ENCODE measurements at places on chromosomes 2 and 18. TPM values are rescaled to one million over a fixed set of nuclear protein-coding genes. Genes with fewer than 3 reads are reported as not detected.

TMEM169 gene
- total RNA-seq, result 0.55 TPM

DNA sequence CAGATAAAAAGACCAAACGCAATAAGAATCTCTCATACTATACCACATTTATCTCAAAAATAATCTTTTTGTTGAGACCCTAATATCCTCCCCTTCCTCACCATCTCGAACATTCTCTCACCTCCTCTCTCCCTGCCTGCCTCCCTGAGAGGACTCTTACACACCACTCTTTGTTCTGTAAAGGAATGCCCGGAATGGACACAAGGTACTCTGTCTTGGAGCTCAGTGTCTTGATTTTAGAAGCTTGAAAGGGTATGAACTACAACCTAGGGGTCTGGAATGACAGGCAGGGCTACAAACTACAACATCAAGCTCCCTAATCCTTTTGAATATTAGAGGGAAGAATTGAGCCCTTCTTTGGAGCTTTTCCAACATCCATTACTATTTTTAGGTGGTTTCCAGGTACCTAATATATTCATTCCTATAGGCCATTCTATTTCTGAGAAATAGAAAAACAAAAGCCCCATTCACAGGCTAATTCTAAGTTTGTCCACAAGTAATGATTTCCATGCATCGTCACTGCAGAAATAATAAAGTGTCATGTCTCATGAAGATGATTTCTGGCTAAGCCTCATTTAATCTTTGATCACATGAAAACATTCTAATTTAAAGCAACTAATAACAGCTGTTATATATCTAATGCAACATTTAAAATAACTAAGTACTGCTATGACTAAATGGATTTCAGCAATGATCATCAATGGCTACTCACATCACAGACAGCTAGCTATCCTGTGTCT is 60.6 kb downstream of the LRP2 start:
- H3K27me3 ChIP-seq, result no peaks in the 10 kb centered on the region
- no peaks in the 10 kb centered on the region for H3K36me3 ChIP-seq
- no peak overlapping the region for H3K4me3 ChIP-seq
- H3K27ac ChIP-seq, result no peak overlapping the region
- DNase-seq, result no peak

DNA sequence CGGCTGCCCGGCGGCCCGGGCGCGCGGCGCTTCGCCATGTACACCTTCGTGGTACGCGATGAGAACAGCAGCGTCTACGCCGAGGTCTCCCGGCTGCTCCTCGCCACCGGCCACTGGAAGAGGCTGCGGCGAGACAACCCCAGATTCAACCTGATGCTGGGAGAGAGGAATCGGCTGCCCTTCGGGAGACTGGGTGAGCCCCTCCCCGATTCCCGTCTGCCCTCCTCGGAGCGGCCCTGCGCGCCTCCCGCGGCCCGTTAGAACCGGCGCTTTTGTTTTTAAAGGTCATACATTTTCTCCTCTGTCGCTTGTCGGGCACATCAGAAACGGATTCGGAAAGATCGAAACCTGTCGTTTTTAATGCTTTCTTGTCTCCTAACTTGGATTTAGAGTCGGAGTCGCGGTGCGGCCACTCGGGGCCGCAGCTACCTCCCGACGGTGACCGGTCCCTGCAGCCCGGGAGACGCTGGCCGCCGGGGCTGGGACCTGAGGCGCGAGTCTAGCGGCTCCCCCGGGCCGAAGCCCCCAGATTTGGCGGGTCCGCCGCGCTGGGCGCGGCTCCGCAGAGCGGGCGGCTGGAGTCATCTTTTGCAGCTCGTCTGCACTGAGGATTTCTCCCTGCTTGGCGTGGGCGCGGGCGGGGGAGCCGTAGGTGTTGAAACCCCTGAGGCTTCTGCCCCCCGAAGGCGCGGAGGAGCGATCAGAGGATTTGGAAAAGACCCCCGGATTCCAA is 519 bp downstream of the TTL start:
- peaks cover 33% of the 10 kb centered on the region for H3K4me1 ChIP-seq
- peak; percentile 69 for DNase-seq
- H3K4me3 ChIP-seq, result peak overlapping the region; percentile 83
- H3K27ac ChIP-seq, result peak overlapping the region; percentile 87
- H3K27me3 ChIP-seq, result no peaks in the 10 kb centered on the region

GRCh38 chr2:8416001-8416571 is 265.8 kb upstream of the ID2 start:
- no peak for DNase-seq
- H3K4me1 ChIP-seq, result peaks cover 16% of the 10 kb centered on the region
- H3K27ac ChIP-seq, result no peak overlapping the region
- no peak overlapping the region for H3K4me3 ChIP-seq

PAX8 gene
- total RNA-seq, result not detected

- no peaks in the 10 kb centered on the region for H3K27me3 ChIP-seq
- no peak for DNase-seq
- H3K36me3 ChIP-seq, result no peaks in the 10 kb centered on the region
- H3K27ac ChIP-seq, result no peak overlapping the region
- H3K4me3 ChIP-seq, result no peak overlapping the region
- no peaks in the 10 kb centered on the region for H3K4me1 ChIP-seq
These were observed 184.9 kb upstream of the DTNA start for GRCh38 chr18:34525244-34525643.

GRCh38 chr2:171584001-171584400 is 61.7 kb downstream of the CYBRD1 start:
- no peaks in the 10 kb centered on the region for H3K36me3 ChIP-seq
- H3K4me3 ChIP-seq, result no peak overlapping the region
- peaks cover 5% of the 10 kb centered on the region for H3K27me3 ChIP-seq
- DNase-seq, result no peak

DNA sequence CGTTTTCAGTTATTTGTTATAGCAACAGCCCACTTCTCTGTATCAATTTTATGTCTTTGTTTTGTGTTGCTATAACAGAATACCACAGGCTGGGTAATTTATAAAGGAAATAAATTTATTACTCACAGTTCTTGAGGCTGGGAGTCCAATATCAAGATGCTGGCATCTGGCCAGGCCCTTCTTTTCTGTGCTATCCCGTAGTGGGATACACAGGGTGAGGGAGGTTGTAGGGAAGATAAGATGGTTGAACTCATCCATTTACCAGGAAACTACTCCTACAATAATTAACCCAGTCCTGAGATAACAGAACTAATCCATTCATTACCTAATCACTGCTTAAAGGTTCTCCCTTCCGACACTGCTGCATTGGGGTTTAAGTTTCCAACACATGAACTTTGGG is 220.7 kb downstream of the TPGS2 start:
- H3K36me3 ChIP-seq, result no peaks in the 10 kb centered on the region
- H3K27me3 ChIP-seq, result no peaks in the 10 kb centered on the region
- DNase-seq, result peak; percentile 10
- no peaks in the 10 kb centered on the region for H3K4me1 ChIP-seq
- no peak overlapping the region for H3K4me3 ChIP-seq
- no peak overlapping the region for H3K27ac ChIP-seq

DNA sequence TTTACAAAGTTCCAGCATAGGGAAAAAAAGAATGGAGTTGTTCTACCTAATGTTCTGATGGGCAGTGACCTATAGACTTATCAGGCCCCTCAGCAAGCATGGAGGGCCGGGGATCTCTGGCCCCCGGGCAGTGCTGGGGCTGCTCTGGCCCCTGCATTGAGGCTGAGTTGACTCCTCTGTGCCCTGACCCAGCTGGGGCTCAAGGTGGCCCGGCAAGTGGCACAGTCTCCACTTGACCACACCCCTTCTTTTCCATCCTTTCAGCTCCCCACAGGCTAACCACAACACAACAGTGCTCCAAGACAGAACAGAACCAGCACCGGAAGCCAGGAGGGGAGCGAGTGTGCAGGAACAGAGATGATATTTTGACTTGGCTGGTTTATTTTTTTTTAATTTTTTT is 19.9 kb downstream of the TOGARAM2 start:
- no peaks in the 10 kb centered on the region for H3K27me3 ChIP-seq
- H3K36me3 ChIP-seq, result no peaks in the 10 kb centered on the region
- H3K27ac ChIP-seq, result no peak overlapping the region
- DNase-seq, result no peak
- no peaks in the 10 kb centered on the region for H3K4me1 ChIP-seq
- no peak overlapping the region for H3K4me3 ChIP-seq

GRCh38 chr18:1968801-1969498 is 602.4 kb downstream of the METTL4 start:
- H3K27me3 ChIP-seq, result no peaks in the 10 kb centered on the region
- no peaks in the 10 kb centered on the region for H3K4me1 ChIP-seq
- no peak overlapping the region for H3K4me3 ChIP-seq
- H3K27ac ChIP-seq, result no peak overlapping the region
- no peak for DNase-seq

DNA sequence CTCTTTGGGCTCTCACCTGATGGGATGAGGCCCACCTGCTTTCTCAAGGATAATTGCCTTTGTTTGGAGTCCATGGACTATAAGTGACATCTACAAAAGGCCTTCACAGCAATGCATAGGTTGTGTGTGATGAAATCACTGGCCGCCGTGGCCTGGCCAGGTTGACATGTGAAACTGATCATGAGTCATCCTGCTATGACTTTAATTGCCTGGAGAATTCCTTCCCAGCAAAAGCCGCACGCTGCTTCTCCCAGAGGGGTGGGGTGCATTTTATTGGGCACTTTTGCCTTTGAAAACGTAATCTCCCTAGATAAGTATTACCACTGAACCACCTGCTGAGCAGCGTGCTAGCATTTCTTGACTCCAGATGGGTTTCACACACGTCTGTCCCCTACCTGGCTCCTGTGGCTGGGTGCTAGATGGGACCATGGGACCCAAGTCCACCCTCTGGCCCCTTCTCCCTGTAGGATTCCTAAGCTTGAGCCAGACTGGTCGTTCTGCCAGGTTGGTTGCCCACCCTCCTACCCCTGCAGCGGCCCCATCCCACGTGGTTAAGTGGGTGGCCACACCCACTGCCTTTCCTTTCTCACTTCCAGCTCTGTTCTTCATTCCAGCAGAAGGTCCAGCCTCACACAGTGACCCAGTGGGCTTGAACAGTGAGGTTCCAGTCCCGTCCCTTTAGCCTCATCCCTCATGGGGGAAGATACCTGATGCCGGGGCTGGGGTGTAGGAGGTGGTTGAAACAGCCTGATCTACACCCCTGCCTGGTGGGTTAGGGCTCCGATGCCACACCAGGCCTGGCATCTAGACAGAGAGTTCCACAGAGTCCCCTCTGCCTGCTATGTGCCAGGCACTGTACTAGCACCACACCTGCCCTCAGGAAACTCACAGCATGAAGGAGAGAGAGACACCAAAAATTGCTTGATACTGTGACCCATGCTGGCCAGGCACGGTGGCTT is 89.6 kb downstream of the GBX2 start:
- H3K36me3 ChIP-seq, result peaks cover 4% of the 10 kb centered on the region
- H3K4me1 ChIP-seq, result no peaks in the 10 kb centered on the region
- DNase-seq, result peak; percentile 74
- no peak overlapping the region for H3K27ac ChIP-seq
- no peaks in the 10 kb centered on the region for H3K27me3 ChIP-seq

DNA sequence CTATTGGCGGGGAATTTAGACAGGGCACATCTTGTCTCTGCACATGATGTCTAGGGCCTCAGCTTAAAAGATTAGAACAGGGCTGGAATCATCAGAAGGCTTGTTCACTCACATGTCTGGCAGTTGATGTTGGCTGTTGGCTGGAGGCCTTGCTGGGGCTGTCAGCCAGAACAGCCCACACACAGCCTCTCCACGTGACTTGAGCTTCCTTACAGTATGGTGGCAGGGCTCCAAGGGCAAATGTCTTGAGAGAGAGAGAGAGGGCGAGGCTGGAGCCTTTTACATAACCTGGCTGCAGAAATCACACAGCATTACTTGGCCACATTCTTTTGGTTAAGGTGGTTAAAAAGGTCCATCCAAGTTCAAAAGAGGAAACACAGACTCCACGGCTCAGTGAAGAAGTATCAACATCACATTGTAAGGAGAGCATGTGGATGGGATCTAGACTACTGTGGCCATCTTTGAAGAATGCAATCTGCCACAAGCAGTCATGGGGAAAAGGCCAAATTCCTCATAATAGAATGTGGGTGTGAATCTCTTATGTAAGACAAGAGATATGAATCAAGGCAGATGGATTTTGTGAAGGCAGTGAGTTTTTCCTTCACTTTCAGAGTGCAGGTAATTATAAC is 30.4 kb downstream of the SRSF7 start:
- H3K4me3 ChIP-seq, result no peak overlapping the region
- H3K36me3 ChIP-seq, result no peaks in the 10 kb centered on the region
- H3K4me1 ChIP-seq, result no peaks in the 10 kb centered on the region
- H3K27me3 ChIP-seq, result no peaks in the 10 kb centered on the region

DNA sequence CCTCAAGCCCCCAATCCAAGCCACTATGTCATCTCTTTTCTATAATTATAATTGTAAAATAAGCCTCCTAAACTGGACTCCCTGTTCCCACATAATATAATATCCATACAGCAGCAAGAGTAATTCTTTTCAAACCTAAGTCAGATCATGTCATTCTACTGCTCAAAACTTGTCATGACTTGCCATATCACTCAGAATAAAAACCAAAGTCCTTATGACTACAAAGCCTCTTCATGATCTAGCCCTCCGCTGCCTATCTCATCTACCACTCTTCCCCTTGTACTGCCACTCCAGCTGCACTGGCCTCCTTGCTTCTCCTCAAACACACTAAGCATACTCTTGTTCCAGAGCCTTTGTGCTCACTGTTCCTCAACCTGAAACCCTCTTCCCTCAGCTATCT is 69.9 kb downstream of the MEMO1 start:
- no peak overlapping the region for H3K4me3 ChIP-seq
- H3K27me3 ChIP-seq, result no peaks in the 10 kb centered on the region
- H3K4me1 ChIP-seq, result no peaks in the 10 kb centered on the region
- H3K36me3 ChIP-seq, result peaks cover 21% of the 10 kb centered on the region
- no peak overlapping the region for H3K27ac ChIP-seq

NOL4 gene
- total RNA-seq, result not detected

GRCh38 chr2:16475986-16476567 is 189.6 kb downstream of the CYRIA start:
- no peaks in the 10 kb centered on the region for H3K27me3 ChIP-seq
- no peak for DNase-seq
- H3K4me1 ChIP-seq, result no peaks in the 10 kb centered on the region
- no peak overlapping the region for H3K27ac ChIP-seq
- no peak overlapping the region for H3K4me3 ChIP-seq
- H3K36me3 ChIP-seq, result no peaks in the 10 kb centered on the region

APCDD1 gene
- 27.4 TPM for total RNA-seq

GRCh38 chr18:74709452-74709851 is 111.8 kb downstream of the ZNF407 start:
- no peak for DNase-seq
- no peaks in the 10 kb centered on the region for H3K27me3 ChIP-seq
- H3K4me1 ChIP-seq, result no peaks in the 10 kb centered on the region
- no peak overlapping the region for H3K27ac ChIP-seq
- H3K36me3 ChIP-seq, result no peaks in the 10 kb centered on the region
- no peak overlapping the region for H3K4me3 ChIP-seq

GRCh38 chr2:157692768-157693167 is 64.1 kb upstream of the ACVR1C start:
- no peak overlapping the region for H3K4me3 ChIP-seq
- no peaks in the 10 kb centered on the region for H3K27me3 ChIP-seq

KCNG2 gene
- not detected for total RNA-seq
